A549 treated with Hydrocortisone at 1 μM for 4 hours (cell line): ENCODE measurements at places on chromosomes 7 and 10. TPM values are rescaled to one million over a fixed set of nuclear protein-coding genes. Genes with fewer than 3 reads are reported as not detected.

Gene MMD2
- not detected in 5 replicates for total RNA-seq

Gene GET4
- total RNA-seq, result 40.9 to 67.1 TPM (median 57.1 TPM) in 5 replicates

Gene GNA12
- total RNA-seq, result 38.0 to 43.2 TPM (median 41.8 TPM) in 5 replicates

Gene GIMAP4
- total RNA-seq, result not detected in 5 replicates

Gene ANKRD2
- 5.6 to 8.9 TPM (median 7.3 TPM) in 5 replicates for total RNA-seq

Gene SEC31B
- total RNA-seq, result 1.4 to 2.5 TPM (median 2.1 TPM) in 5 replicates

Gene CRHR2
- total RNA-seq, result 0.02 to 0.06 TPM (median 0.05 TPM) in 3 of 5 replicates, not detected in the others

Gene PIP4K2A
- 16.8 to 32.1 TPM (median 20.3 TPM) in 5 replicates for total RNA-seq

Gene SKIDA1
- total RNA-seq, result 0.74 to 1.2 TPM (median 1.1 TPM) in 5 replicates
